Activated naive CD8-positive, alpha-beta T cell treated with anti-CD3 and anti-CD28 coated beads for 36 hours (primary cell): ENCODE measurements at places on chromosomes 6 and 20. TPM values are rescaled to one million over a fixed set of nuclear protein-coding genes. Genes with fewer than 3 reads are reported as not detected.

DNA sequence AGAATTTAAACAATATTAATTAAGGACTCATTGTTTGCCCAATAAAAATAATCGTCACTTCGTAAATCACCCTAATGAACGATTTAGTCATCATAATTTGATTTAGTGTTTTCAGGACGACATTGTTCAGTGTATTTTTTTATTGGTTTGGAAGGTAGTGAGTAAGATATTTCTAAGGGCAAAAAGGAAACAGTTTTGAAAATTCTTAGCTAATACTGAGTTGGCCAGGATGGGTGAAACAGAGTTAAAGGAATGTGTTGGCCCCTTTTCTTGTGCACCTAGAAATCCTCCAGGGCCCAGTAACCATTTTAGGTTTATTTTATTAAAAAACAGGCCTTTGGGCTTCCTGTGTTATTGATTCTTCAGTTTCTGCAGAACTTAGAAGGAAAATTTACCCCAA lies 25.3 kb downstream of the ANKS1A start:
- H3K27me3 ChIP-seq, result peaks cover 9% of the 10 kb centered on the region
- H3K4me1 ChIP-seq, result peaks cover 36% of the 10 kb centered on the region
- no peak for DNase-seq
- peaks cover 7% of the 10 kb centered on the region for H3K36me3 ChIP-seq
- H3K4me3 ChIP-seq, result no peak overlapping the region

DNA sequence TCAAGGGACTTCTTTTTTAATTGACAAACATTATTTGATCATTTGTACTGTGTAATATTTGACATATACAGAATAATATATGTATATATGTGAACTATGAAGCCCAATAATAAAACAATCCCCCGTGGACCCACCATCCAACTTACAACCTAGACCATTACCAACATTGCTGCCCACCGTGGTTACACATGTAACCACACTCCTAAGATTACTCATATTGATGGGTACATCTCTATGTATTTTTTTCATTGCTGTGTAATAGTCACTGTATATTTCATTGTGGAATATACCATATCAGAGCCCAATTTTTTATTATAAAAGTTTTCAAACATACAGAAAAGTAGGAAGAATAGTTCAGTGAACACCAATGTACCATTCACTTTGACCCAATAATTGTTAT lies 94.3 kb downstream of the RTN4IP1 start:
- peak overlapping the region; percentile 84 for H3K27ac ChIP-seq
- no peak overlapping the region for H3K4me3 ChIP-seq
- peaks cover 71% of the 10 kb centered on the region for H3K4me1 ChIP-seq
- peaks cover 56% of the 10 kb centered on the region for H3K36me3 ChIP-seq

- H3K4me1 ChIP-seq, result peaks cover 25% of the 10 kb centered on the region
- no peak overlapping the region for H3K4me3 ChIP-seq
- no peak overlapping the region for H3K27ac ChIP-seq
- peaks cover 2% of the 10 kb centered on the region for H3K36me3 ChIP-seq
- DNase-seq, result no peak
- no peaks in the 10 kb centered on the region for H3K27me3 ChIP-seq
Observed at GRCh38 chr20:57676589-57677583, 32.9 kb downstream of the PMEPA1 start.

- H3K36me3 ChIP-seq, result no peaks in the 10 kb centered on the region
- no peak overlapping the region for H3K27ac ChIP-seq
- peaks cover 13% of the 10 kb centered on the region for H3K27me3 ChIP-seq
Observed at GRCh38 chr6:139722530-139722929, 348.1 kb upstream of the CITED2 start.

GRCh38 chr6:19175023-19175422 lies 662.1 kb upstream of the ID4 start:
- H3K4me1 ChIP-seq, result no peaks in the 10 kb centered on the region
- H3K4me3 ChIP-seq, result no peak overlapping the region
- no peaks in the 10 kb centered on the region for H3K27me3 ChIP-seq
- H3K36me3 ChIP-seq, result no peaks in the 10 kb centered on the region
- DNase-seq, result no peak

DNA sequence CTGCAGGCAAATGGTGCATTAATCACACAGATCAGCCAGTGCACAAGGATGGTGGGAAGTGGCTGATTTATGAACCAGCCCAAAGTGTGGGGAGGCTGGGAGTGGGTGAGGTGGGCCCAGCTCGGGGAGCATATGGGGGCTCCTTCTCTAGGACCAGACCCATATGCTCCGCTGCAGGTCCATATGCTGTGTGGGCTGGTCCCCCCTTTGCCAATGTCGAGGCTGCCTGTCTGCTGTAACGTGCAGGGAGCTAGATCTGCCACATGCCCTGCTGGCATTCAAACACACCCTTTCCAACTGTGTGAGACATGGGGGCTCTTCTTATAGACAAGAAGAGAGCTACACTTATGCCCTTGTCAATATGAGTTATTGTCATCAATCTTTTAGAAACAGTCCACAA lies 566.3 kb downstream of the DHX35 start:
- H3K27me3 ChIP-seq, result no peaks in the 10 kb centered on the region
- no peak for DNase-seq
- no peak overlapping the region for H3K27ac ChIP-seq

DNA sequence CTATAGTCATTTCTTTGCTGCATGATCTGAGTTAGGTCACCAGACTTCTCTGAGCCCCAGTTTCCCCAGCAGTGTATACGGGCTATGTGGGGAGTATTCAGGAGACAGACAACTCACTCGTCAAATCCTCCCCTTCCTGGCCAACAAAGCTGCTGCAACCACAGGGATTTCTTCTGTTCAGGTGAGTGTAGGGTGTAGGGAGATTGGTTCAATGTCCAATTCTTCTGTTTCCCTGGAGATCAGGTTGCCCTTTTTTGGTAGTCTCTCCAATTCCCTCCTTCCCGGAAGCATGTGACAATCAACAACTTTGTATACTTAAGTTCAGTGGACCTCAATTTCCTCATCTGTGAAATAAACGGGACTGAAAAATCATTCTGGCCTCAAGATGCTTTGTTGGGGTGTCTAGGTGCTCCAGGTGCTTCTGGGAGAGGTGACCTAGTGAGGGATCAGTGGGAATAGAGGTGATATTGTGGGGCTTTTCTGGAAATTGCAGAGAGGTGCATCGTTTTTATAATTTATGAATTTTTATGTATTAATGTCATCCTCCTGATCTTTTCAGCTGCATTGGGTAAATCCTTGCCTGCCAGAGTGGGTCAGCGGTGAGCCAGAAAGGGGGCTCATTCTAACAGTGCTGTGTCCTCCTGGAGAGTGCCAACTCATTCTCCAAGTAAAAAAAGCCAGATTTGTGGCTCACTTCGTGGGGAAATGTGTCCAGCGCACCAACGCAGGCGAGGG lies 594 bp upstream of the CDKN1A start:
- H3K4me3 ChIP-seq, result peak overlapping the region; percentile 55
- H3K27ac ChIP-seq, result no peak overlapping the region
- H3K36me3 ChIP-seq, result peaks cover 3% of the 10 kb centered on the region
- peaks cover 46% of the 10 kb centered on the region for H3K4me1 ChIP-seq
- no peak for DNase-seq

DNA sequence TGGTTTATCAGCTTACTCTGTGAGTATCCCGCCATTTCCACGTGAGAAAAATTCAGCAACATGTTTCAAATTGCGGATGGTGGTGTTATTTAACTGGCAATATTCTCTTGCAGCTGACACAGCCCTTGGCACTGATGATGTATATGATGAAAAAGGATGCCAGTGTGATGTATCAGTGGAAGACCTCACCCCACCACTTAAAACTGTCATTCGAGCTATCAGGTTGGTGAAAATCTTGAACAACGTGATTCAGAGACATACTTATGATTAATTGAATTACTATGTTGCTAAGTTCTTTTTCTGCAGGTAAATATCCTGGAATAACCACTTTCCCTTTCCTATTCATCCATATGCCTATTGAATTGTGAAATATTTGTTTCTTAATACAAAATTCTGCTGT lies 55.7 kb downstream of the KHDC1L start:
- no peak overlapping the region for H3K4me3 ChIP-seq
- DNase-seq, result no peak
- no peaks in the 10 kb centered on the region for H3K4me1 ChIP-seq
- peaks cover 5% of the 10 kb centered on the region for H3K36me3 ChIP-seq

GRCh38 chr6:17490724-17491123 lies 97.3 kb downstream of the CAP2 start:
- H3K4me1 ChIP-seq, result peaks cover 2% of the 10 kb centered on the region
- H3K36me3 ChIP-seq, result no peaks in the 10 kb centered on the region
- peaks cover 39% of the 10 kb centered on the region for H3K27me3 ChIP-seq
- H3K4me3 ChIP-seq, result no peak overlapping the region

- no peak overlapping the region for H3K27ac ChIP-seq
- no peaks in the 10 kb centered on the region for H3K36me3 ChIP-seq
- no peak overlapping the region for H3K4me3 ChIP-seq
- DNase-seq, result no peak
Observed at GRCh38 chr6:79841577-79842375, 105.6 kb downstream of the ELOVL4 start.

DNA sequence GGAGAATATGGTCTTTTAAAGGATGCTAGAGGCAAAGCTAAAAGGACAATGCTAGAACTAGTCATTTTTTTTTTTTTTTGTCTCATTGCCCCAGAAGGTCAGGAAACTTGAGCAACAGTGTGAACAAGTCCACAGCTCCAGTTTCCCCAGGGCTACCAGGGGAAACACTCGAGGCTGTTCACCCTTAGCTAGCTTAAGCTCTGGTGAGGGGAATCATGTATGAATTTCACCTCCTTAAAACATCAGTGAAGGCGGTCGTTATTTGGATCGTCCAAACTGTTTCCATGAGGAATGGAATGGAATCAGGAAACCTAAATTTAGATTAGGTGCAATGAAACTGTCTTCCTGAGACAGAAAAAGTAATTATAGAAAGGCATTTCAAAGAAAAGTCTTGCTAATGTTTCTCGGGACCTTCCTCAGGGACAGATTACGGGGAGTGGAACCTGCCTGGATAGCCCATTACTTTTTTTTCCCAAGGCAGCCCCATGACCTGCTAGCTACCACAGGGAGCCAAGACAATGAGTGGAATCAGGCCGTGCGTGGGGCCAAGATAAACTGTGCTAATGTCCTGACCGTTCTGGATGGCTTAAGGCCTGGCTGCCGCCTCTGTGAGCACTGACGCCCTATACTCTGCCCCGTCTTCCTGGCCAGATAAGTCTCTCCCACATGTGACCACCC lies 164.8 kb upstream of the SGK1 start:
- no peaks in the 10 kb centered on the region for H3K36me3 ChIP-seq
- no peak overlapping the region for H3K27ac ChIP-seq
- no peaks in the 10 kb centered on the region for H3K27me3 ChIP-seq

DNA sequence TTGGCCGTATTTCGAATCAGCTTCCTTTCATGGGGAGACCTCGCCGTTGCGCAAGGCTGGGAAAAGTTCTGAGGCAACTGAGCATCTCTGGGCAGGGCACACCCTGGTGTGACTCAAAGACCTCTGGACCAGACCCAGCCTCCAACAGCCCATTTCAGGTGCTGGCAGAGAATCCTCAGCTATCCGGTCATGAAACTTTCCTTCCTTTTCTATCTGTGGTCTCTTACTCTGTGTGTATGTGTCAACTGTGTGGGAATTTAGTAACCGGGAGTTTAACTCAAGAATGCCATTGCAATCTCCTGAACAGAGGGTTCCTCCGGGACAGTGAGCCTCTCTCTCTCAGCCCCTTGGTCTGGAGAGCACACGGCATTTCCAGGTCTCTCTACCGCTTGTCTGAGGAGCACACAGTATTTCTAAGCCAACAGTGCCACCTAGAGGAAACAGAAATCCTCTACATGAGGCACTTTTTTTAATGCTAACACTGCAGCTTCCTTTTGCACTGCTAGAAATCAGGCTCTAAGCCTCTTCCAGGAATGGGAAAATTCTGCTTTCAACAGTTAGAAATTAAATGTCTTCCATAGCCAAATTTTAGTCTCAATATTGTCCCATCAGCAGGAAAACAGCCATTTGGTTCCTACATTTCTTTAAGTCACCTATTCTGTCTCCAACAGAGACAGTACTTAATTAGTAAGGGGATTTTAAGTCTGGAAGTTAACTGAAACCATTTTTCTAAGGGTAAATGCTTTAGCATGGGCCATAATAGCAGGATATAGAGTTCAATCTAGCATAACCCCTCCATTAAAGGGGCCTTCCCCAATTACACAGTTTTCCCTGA lies 32.7 kb downstream of the PLN start:
- peaks cover 84% of the 10 kb centered on the region for H3K36me3 ChIP-seq
- no peaks in the 10 kb centered on the region for H3K4me1 ChIP-seq
- DNase-seq, result no peak
- H3K4me3 ChIP-seq, result no peak overlapping the region
- H3K27ac ChIP-seq, result peak overlapping the region; percentile 76
- H3K27me3 ChIP-seq, result no peaks in the 10 kb centered on the region

DNA sequence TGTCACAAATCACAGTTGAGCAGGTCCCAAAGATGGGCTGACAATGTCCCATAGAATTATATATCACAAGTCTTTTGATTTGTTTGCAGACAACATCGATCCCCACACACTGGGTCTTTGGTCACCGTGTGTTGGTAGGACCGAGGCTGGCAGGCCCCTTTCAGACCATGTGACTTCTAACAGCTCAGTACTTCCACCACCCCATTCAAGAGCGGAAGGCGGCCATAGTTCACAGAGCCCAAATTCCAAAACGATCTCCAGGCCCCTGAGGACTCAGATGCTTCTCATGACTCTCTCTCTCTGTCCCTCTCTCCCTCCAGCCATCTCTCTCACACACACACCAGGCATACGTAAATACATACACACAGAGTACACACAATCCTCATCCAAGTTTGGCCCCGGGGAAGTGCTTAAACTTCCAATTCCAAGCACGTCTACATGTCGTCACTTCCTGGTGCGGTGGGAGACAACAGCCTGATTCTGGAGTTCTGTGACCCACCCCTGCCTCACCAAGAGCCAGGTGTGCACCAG lies 155.9 kb upstream of the INSM1 start:
- no peaks in the 10 kb centered on the region for H3K36me3 ChIP-seq
- DNase-seq, result no peak
- no peak overlapping the region for H3K4me3 ChIP-seq

- peaks cover 20% of the 10 kb centered on the region for H3K27me3 ChIP-seq
- no peaks in the 10 kb centered on the region for H3K36me3 ChIP-seq
- DNase-seq, result no peak
- no peaks in the 10 kb centered on the region for H3K4me1 ChIP-seq
Observed at GRCh38 chr20:145877-146276, 3.5 kb downstream of the DEFB126 start.

DNA sequence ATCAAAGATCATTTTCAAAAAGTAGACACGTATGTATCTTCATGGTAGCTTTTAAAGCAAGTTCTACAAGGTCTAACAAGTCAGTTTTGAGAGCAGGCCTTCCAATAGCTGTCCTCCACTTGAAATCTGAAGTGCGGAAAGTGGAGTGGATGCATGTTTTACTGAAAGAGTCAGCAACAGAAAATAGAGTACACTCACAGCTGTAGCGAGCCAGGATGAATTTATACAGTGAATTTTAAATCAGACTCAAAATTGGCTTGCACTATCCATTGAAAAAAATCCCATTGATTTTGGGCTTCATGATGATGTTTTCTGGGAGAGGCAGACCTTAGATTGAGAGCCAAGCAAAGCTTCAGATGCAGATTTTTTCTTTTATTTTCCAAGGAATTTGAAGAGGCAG lies 80.6 kb downstream of the GJA10 start:
- peaks cover 34% of the 10 kb centered on the region for H3K4me1 ChIP-seq
- no peak overlapping the region for H3K4me3 ChIP-seq
- H3K27ac ChIP-seq, result peak overlapping the region; percentile 76
- H3K27me3 ChIP-seq, result no peaks in the 10 kb centered on the region

KCNQ2 gene
- not detected for total RNA-seq

ZSCAN12 gene
- 6.8 TPM for total RNA-seq

LINC00237 gene
- total RNA-seq, result not detected

COL12A1 gene
- total RNA-seq, result 0.16 TPM

ACSS1 gene
- 14.3 TPM for total RNA-seq
